Left forelimb (tissue), 1 donor: ENCODE measurements at places on chromosomes 1 and 21.

- no peak for DNase-seq
Measured at GRCh38 chr21:42350927-42351426, at the start of gene TFF2. Gene TFF2, minus strand, starts transcription at chr21:42350994. Its CDS starts 37 bp downstream, at chr21:42350957.

DNA sequence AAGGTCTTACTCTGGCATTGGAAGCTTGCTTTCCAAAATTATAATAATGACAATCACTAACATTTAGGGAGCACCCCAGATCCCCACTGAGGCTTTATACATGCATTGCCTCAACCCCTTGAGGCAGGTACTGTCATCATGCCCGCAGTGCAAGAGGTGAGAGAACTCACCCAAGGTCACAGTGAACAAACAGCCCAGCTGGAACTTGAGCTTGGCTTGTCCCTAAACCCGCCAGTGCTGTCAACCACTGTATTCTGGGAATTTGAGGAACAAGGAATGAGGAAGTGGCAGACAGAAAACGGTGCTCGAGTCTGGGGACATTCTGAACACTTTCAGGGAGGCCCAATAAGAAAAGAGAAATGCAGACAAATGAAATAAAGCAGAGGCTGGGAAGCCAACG, 34.6 kb upstream of the TLR5 start:
- DNase-seq: no peak

DNA sequence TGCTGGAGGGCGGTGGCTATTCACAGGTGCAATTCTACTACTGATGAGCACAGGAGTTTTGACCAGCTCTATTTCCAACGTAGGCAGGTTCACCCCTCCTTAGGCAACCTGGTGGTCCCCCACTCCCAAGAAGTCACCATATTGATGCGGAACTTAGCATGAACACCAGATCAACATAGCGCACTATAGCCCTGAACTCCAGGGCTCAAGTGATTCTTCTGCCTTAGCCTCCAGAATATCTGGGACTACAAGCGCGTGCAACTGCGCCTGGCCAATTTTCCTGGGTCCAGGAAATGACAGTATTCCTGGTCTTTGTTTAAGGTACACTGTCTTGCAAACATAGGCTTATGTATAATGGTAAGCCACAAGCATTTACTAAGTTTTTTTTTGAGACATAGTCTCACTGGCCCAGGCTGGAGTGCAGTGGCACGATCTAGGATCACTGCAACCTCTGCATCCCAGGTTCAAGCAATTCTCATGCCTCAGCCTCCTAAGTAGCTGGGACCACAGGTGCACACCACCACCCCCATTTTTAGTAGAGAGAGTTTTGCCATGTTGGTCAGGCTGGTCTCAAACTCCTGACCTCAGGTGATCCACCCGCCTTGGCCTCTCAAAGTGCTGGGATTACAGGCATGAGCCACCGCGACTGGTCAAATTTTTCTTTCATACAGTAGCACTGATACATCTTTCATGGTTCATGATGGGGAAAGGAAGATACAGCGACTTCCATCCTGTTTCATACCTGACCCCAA, 12.6 kb downstream of the MCL1 start:
- no peak for DNase-seq

DNA sequence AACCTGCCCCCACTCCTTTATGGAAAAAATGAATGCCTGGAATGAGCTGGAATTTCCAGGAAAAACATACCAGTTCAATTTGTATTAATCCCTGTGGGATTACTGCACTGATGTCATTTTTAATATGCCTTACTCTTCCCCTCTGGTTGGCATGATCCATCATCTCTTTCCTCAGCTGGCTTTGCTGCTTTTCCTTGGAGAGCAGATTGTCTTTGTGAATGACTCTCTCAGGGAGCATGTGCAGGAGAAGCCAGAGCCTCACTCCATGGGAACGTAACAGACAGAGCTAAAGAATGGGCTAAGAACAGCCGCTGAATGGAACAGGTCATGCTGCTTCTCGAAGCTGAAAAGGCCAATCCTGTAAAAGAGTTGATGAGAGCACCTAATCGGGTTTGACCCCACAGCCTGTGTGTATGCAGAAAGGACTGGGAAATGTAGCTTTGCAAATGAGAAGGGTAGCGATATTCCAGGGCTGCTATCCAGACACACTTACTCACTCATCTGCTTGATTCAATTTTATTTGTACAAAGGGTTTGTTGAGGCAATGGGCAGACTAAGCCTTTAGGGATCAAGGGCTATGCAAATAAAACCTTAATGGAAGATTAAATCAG, 20.7 kb downstream of the PHC2 start:
- DNase-seq: no peak

GRCh38 chr1:14616632-14617396, 18.3 kb downstream of the KAZN start:
- DNase-seq: no peak

DNA sequence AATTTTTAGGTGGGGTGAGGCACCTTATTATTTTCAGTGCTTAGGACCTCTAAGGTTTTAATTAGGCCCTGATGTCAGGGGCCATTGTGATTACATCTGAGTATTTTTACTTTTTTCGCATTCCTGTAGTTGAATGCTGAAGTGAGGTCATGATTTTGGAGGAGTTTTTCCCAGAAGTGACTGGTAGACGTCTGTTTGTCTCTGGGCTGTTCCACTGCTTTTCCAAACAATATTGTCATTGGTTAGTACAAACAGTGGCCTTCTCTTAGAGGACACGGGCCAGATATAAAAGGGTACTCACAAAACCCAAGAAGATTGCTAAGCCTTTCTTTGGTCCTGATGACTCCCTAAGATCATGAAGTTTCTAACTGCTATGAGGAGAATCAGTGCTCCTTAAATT, 7.6 kb upstream of the RASAL2 start:
- no peak for DNase-seq

DNA sequence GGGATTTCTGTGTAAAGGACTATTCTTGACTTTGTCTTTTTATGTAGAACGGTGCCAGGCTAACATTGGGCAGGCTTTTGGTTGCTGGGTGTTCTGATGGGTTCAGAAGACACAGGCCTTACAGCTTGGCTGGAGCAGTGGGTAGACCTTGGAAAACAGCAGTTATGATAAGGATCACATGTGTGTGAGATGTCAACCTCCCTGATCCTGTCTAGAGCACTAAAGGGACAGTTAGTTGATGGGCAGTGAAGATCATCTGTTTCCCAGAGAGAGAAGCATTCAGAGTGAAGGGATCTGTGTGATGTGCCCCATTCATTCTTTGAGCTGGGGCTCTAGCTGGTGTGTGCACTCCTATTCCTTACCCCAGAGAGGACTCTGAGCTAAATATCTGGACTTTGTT, 88.0 kb downstream of the NOS1AP start:
- no peak for DNase-seq

DNA sequence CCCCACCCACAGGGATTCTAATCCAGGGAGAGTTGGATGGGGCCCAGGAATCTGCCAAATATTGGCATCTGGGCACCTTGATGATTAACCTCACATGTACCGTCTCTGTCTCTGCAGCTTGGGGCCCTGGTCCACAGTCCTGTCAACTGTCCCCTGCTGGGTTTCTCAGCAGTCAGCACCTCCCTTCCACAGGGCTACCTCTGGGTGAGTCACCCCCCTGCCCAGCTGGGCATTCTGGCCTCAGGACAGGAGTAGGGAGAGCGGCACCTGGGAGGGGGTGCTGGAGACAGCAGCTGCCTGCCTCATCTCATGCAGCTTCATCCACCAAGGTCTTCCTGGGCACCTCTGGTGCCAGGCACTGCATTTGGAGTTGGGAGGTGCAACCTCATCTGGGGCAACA, 100.6 kb upstream of the ACTL8 start:
- no peak for DNase-seq

GRCh38 chr1:207831517-207832327, 79.2 kb downstream of the CD34 start:
- no peak for DNase-seq

DNA sequence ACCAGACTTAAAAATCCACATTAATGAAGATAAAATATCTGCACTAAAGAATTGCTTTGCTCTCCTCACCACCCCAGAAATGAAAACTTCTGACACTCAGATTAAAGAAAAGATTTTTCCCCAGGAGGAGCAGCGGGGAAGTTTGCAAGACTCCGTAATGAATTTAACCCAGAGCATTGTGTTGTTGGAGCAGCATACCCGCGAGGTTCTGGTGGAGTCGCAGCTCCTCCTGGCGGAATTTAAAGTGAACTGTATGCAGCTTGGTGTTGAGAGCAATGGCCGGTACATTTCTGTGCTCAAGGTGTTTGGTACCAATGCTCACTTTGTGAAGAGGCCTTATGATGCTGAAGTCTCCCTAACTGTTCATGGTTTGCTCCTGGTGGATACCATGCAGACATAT, 46.4 kb downstream of the VPS13D start:
- no peak for DNase-seq

DNA sequence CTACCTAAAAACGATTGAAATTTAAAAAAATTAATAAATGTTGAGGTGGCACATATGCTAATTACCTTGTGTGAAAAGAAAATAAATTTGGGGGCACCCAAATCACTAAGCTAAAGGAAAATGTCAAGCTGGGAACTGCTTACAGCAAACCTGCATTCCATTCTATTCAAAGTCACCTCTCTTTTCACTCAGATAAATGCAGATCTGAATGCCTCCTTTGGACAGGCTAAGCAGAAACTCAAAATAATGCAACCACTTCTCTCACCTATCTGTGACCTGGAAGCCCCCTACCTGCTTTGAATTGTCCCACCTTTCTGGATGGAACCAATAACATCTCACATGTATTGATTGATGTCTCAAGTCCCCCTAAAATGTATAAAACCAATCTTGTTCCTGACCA, 628.7 kb downstream of the AMY1C start:
- DNase-seq: no peak

GRCh38 chr1:78297836-78298235, 192.9 kb upstream of the PTGFR start:
- DNase-seq: no peak

DNA sequence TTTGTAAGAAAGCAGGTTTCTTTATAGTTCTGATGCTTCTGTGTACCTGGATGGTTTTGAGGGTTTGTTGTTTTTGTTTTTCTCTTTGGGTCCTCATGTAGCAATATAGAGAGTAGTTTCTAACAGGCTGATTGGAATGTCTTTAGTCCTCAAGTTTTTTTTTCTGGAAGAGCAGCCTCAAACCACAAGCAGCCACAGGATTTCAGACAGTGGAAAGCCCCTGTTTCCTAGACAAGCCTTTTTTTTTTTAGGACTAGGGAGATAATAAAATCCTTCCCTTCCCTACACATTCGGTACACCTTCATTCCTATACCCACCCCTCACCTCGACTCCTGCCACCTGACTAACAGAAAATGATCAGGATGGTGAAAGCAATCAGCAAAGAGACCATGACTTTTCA, 47.6 kb downstream of the ACP6 start:
- DNase-seq: no peak

DNA sequence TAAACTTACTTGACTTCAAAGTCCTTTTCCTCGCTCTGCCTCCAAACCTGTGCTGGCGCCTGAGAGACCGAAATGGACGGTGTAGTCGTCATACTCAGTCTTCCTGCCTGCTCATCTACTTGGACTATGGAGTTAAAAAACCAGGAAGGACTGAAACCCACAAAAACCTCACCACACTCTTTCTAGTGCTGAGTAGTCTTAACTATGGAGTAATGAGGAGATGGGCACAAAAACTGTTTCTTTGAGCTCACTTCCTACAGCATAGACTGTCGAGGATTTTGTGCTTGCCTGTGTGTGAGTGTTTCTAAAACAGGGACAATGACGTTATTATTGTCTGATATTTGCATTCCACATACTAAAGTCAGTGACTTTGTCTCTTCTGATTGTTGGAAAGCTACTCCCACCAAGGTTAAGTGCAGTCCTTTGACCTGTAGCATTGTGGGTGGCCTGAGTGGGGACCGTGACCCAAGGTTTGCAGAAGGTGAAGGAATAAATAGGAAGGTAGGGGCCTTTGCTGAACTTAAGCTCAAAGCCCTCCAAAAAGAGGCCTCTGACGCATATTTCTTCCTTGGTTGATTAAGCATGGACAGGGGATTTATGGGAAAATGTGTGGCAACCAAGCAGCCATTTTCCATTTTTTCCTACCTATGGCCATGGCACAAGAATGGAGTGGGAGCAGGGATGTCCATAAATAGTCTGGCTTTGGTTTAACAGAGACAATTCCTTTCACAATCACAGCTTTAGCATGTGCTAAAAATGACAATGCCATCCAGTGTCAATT, 109.6 kb downstream of the ZBTB18 start:
- DNase-seq: no peak

DNA sequence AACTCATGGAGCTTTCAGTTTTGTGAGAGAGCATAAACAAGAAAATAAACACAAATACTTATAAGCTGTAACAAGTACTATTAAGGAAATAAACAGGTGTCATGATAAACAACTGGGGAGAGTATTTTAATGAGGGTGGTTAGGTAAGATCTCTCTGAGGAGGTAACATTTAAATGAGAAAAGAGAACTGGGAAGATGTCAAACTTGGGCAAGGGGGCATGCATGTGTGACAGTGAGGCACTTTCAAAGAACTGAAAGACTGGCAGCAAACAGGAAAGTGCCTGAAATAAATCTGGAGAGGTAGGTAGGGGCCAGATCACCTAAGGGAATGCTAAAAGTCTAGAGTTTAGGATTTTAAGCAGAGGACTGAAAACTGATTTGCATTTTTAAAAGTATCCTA, 37.8 kb downstream of the NSL1 start:
- DNase-seq: no peak

DNA sequence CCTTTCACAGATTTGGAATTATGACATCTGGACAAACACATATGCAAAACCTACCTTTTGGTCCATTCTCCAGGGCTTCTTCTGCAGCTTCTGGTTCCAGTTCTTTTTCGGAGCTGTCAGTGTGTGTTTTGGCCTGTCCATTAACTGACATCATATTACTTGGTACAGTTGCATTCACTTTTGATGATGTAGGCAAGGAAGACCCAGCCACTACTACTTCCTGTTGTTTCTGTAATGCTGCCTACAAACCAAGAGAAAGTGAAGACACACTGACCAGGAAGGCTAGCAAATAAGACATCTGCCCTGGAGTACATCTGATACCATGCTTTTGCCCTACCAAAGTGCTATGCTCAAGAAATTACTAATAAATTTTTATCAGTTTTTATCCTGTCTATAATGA, 31.9 kb downstream of the ACBD3 start:
- DNase-seq: no peak
